DMS53 (cell line): ENCODE measurements at places on chromosomes 5 and 9.

DNA sequence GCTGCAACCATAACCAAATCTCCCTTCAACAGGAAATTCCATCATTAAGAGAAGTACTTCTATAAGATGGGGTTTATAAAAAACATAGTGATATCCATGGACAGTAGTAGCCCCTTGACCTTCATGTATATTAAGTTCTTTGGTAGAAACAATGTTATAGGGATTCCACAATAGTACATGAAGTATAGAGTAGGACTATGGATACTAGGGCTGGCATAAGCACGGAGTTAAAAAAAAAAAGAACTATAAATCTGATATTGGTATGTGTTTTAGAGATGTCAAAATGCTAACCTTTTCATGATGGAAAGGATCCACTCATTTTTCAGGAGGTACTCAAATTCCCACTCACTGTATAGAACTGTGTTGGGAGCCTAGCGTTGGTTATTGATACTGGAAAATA lies 337.6 kb downstream of the FGF10 start:
- no peak for DNase-seq

DNA sequence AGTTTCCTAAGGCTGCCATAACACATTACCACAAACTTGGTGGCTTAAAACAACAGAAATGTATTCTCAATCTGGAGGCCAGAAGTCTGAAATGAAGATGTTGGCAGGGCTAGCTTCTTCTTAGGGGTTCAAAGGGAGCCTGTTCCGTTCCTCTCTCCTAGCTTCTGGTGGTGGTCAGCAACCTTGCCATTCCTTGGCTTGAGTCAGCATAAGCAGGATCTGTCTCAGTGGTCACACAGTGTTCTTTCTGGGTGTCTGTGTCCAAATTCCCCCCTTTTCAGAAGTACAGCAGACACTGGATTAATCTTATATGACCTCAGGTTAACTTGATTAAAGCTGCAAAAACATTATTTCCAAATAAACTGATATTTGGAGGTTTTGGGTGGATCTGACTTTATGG lies 2.1 kb upstream of the OSMR start:
- no peak for DNase-seq

- DNase-seq = no peak
Measured at GRCh38 chr5:126846344-126846743, 69.4 kb downstream of the LMNB1 start.

DNA sequence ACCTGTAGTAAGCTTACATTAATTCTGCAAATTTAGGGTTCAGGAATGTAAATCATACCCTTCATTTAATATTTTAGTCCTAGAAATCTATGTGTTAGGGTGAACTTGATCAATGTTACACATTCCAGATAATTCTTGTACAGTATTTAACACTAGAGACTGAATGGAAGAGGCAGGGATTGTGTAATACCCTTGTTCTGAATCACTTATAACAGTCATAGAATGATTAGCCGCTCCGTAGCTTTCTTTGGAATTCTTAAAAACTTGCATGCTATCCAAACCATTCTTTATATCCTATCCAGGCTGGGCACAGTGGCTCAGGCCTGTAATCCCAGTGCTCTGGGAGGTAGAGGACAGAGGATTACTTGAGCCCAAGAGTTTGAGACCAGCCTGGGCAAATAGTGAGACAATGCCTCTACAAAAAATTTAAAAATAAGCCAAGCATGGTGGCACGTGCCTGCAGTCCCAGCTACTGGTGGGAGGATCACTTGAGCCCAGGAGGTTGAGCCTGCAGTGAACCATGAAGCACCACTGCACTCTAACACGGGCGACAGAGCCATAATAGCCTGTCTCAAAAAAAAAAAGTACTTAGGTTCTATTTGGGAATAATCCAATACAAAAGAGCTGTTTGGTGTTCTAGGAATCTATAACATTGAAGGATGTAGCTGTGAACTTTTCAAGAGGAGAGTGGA lies 8.3 kb downstream of the ZNF483 start:
- DNase-seq = no peak

GRCh38 chr5:113039229-113039933 lies 62.8 kb downstream of the DCP2 start:
- no peak for DNase-seq

DNA sequence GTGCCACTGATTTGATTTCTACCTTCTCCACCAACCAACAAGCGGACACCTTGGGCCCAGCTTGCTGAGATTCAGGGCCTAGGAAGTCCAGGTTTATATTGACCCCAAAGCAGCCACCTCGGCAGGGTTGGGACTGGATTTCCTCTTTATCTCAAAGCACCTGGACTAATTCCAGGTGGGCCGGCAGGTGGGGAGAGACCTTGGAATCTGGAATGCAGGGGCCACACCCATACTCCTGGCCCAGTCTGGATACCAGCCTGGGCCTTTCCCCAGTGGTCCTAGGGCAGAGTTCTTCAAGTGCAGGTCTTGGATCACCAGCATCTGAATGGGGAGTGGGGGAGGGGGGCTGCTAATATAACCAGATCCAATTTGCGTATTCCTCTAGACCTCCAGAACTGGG lies 93.1 kb downstream of the PCDH1 start:
- no peak for DNase-seq

DNA sequence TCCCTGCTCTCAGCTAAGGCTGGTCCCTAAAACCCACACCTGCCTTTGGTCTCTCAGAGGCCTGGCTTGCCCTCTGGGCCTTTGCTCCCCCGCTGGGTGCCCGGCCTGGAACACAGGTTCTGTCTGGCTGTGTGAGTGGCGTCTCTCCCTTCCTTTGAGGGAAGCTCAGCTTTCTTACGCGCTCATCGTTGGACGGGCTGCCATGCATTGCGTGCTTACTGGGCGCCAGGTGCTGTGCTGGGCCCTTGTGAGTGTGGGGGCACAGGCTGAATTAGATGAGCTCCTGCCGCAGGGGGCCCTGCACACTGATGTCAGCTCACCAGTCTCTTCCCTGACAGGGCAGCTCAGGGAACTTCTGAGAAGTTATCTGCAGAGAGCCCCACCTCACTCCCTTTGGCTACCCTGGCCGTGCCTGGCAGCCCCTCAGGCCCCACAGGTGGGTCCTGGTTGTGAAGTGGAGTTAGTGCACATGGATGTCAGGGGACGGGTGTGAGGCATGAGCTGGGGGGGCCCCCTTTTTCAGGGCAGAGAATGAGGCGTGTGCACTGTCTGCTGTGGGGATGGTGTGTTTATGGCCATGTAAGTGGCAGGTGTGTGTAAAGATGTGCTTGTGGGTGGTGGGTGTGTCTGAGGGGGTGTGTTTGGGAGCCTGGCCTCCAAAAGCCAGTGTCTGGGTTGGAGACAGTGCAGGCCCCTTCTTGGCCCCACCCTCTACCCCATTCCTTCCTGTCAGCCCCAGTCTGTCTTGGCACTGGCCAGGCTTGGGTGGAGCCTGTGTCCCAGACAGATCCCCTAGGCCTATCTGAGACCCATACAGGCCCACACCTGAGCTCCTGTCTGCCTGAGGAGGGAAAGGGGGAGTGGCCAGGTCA lies 7.5 kb upstream of the RMND5B start:
- no peak for DNase-seq

DNA sequence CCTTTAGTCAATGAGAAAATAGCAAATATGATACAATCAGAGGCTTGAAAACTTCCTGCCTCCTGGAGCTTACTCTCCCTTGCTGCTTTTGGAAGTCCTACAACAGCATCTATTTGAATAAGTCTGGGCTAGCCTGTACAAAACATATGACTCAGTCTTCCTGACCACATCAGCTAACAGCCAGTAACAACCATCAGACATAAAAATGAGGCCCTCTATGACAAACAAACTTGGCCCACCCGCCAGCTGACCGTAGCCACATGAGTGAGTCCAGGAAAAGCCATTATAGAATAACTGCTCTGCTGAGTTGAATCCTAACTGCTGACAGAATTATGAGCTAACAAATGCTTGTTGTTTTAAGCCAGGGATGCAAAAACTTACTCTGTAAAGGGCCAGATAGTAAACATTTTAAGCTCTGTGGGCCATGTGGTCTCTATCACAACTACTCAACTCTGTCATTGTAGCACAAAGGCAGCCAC lies 347.6 kb downstream of the PTPRD start:
- peak; percentile 0 for DNase-seq

DNA sequence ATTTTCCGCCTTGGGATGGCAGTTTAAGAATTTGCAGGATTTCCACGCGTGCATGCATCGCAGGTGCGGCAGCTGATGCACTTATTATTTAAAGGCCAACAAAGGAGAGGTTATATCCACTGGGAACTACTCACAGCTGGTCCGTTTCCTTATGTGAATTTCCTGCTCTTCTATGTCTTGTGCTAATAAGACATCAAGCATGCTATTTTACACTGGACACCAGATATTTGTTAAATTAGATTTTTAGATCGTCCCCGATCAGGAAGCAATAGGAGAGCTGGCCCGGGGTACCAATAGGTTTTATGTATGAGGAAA lies 476 bp upstream of the DTWD2 start:
- no peak for DNase-seq

DNA sequence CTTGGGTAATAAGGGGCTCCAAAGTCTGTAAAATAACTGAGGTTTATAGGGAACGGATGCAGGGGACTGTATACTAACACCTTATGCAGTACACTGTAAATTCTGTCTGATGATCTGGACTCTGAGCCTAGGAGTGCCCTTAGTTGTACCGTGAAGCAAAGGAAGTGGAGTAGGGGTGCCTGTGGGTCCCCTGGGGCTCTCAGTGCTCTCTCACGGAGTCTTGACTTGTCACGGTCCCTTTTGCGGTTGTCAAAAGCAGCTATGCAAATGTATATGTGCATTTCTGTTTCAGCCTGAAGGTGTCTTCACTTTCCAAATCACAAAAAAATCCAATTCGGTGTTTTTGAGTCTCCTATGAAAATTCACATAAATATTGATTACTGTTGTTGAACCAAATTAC lies 17.8 kb downstream of the DMRT1 start:
- no peak for DNase-seq

DNA sequence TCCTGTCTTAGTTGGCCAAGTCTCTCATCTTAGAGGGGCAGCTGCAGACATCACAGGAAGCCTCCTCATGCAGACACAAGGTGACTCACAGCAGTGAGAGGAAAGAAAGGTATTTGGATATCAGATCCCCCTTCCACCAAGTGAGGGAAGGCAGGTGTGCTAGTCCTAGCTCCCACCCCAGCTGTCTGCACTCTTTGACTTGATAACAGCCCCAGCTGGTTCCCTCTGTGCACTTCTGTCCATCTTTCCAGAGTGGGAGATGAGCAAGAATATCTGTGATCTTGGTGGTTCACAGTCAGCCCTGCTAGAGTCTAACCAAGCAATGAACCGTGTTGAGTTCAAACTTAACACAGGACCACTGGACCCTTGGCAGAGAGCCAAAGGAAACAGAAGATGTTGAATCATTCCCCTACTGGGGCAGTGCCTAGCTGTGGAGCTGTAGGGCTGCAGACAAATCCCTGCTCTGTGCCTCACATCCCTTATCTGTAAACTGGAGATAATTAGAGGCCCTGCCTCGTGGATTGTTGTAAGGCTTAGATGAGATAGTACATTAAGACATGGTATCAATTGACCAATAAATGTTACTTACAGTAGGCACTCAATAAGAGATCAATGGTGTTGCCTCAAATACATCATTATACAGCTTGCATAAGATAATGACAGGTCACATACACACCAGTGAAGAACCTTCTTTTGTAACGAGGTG lies 39.1 kb downstream of the SH3RF2 start:
- DNase-seq = peak; percentile 96

DNA sequence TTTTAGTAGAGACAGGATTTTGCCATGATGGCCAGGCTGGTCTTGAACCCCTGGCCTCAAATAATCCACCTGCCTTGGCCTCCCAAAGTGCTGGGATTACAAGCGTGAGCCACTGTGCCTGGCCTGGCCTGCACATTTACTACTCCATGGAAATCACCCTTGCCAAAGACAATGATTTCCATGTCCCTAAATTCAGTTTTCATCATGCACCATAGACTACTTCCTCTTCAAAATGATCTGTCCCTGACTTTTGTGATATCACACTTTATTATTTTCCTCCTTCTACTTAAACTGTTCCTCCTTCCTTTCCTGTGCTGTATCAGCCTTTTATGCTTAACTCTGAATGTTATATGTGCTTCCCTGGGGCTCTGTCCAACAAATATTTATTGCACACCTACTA lies 20.3 kb downstream of the SLC28A3 start:
- no peak for DNase-seq

GRCh38 chr5:173016598-173017046 lies 33.1 kb downstream of the ATP6V0E1 start:
- peak; percentile 54 for DNase-seq

DNA sequence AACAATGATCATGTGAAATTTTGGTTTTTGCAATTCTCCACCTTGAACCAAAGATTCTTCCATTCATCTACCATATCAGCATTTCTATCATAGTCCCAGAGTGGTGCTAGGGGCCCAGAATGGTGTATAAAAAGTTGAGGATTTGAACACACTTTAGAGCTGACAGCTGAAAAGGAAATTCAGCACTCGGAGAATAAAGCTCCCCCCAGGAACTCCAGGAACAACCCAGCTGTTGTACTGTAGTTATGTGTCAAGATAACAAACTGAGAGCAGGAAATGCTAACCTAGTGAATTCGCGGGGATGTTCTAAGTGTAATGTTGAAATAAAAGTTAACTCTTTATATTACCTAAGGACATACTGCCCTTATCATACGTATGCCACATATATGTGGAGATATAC lies 216.7 kb downstream of the NFIB start:
- peak; percentile 53 for DNase-seq
